ENCODE measurements at places on chromosomes 5 and 9. TPM values are rescaled to one million over a fixed set of nuclear protein-coding genes. Genes with fewer than 3 reads are reported as not detected.

CTXN3 gene
- total RNA-seq: not detected

NSG2 gene
- not detected for total RNA-seq

DNA sequence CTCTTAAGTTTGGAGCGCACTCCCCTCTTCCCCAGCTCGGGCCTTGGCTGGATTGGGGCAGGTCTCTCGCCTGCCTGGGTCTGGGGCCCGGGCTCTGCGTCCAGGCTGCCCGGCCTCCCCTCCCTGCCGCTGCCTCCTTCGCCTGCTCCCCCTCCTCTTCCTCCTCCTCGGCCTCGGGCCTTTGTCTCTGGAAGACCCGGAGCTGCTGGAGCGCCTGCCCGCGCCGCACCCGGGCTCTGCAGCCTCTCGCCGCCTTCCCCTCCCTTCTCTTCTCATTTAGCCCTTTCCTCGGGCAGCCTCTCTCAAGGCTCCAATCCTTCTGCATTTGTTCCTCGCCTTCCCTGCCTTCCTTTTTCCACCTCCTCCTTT lies 218.5 kb downstream of the C9orf50 start:
- H3K4me3 ChIP-seq: no peak overlapping the region
- H3K4me1 ChIP-seq: peaks cover 15% of the 10 kb centered on the region
- H3K36me3 ChIP-seq: no peaks in the 10 kb centered on the region
- H3K27ac ChIP-seq: no peak overlapping the region

GRCh38 chr5:141359790-141360426 lies at the start of gene PCDHGB2:
PCDHGB2 (plus strand) TSS chr5:141359994; CDS start chr5:141360136, 142 bp downstream.
- no peaks in the 10 kb centered on the region for H3K27me3 ChIP-seq
- peaks cover 3% of the 10 kb centered on the region for H3K36me3 ChIP-seq
- no peak for DNase-seq
- H3K4me3 ChIP-seq: no peak within 1 kb of the TSS
- no peaks in the 10 kb centered on the region for H3K4me1 ChIP-seq

All from Calu3 (cell line).